ENCODE measurements at places on chromosomes 1 and 21. TPM values are rescaled to one million over a fixed set of nuclear protein-coding genes. Genes with fewer than 3 reads are reported as not detected.

DNA sequence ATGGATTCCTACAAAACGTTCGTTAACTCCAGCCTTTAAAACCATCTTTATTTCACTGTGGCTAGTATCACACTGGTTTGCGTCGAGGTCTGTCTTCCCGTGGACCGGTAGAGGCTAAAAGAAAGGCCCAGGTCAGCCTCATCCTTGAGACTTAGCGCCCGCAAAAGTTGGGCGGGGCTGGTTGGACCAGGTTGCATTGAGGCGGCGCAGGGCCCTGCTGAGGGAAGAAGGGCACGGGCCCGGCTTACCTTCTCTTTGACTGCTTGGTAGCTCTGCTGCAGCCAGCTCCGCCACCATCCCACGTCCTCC lies 455 bp downstream of the BSDC1 start:
- DNase-seq = peak; percentile 49

DNA sequence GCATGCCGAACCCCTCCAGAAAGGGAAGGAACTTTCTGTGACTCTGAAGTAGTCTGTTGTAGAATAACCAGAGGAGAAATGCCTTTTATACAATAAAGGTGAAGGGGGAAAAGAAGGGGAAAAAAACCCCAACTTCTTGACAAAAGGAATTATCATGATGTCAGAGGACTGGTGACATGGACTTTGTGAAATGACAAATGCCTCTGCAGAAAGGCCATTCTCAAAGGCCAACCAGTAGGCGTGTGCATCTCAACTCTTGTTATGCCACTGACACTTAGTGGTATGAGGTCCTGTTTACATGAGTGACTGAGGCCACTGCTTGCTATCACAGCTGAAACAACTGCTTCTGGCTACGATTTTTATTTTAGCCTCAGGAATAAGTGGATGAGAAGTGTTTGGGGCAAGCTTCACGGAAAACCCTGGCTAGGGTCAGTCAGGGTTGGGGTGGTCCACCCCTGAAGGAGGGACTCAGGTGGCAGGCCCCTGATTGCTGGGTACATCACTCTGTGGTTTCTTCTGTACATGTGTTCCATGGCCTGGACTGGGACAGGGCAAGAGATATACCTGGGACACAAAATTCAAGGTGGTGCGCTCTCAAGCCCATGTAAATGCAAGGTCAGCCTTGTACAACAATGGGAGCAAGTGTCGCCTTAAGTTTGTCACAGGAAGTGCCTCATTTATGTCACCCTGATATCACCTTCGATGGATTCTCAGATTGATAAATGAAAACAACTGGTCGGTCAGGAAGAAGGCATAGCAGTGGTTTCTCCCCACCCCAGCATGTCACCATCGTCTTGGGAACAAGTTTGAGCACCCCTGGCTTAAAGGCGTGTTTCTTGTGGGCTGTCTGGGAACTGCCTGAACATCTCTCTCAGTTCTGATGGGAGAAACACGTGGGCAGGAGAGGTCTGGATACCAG lies 12.4 kb downstream of the RUNX1 start:
- peak; percentile 53 for DNase-seq

GRCh38 chr21:35023396-35024070 lies 25.6 kb downstream of the RUNX1 start:
- DNase-seq = peak; percentile 50

- no peak for DNase-seq
Observed at GRCh38 chr1:192775631-192776030, 33.2 kb upstream of the RGS2 start.

DNA sequence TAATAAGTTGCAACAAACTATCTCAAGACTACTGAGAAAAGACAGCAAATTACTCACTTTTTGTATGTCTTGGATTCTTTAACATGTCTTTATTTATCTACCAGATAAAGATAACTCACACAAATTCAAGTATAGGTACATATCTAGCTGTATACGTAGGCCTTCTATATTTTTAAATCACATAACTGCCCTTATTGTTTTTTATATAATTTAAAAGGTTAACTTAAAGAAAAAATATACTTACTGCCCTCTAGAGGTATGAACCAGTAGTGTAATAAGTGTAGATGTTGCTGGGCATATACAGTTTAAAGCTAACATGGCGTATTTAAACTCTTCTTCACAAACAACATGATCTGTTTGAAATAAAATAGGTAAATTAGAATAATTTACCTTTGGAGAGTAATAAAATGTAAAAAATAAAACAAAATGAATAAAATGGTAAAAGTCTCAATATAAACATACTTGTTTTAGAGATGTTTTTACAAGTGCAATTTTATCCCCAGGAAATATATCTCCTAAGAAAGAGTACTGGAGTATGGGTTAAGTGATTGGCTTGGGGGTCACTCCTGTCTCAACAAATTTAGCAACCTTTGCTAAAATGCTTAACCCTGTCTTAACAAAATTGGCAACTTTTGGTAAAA lies 235.2 kb downstream of the KCNT2 start:
- no peak for DNase-seq

GRCh38 chr21:17576080-17576835 lies 36.4 kb downstream of the BTG3 start:
- no peak for DNase-seq

DNA sequence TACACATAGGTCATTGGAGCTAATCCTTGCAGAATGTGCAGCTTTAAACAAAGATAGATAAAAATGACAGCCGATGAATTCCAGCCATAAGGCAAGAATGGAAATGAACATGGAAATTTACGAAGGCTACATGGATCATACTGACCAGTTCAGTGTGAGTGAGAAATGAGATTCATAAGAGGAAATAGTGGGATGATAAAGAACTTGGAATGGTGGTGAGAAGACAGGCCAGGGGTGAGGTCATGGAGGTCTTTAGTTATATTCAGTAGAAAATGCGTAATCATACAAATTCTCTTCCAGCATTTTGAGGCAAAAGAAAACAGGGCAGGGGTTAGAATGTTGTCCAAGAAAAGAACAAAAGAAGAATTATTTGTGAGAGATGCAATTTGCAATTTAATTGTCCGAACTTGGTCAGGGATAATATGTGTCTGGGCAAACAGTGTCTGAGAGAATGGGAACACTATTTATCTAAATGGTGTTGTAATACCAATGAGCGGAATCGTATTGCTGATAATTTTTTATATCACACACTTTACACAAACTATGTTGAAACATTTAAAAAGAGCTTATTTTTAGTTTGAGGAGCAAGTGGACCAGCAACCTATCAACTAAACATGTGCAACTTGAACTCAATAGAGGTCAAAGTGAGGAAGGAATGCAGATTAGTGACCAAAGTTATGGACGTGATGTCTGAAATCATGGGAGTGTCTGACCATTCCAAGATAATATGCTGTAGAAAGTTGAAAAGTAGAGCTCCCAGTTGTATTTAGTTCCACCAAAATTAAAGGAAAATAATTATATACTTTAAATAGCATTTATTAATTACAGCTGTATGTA lies 739.0 kb upstream of the NCAM2 start:
- no peak for DNase-seq

- no peak for DNase-seq
Observed at GRCh38 chr21:32410916-32411315, 1.6 kb upstream of the EVA1C start.

- no peak for DNase-seq
Observed at GRCh38 chr1:92051948-92052347, 22.2 kb downstream of the EPHX4 start.

DNA sequence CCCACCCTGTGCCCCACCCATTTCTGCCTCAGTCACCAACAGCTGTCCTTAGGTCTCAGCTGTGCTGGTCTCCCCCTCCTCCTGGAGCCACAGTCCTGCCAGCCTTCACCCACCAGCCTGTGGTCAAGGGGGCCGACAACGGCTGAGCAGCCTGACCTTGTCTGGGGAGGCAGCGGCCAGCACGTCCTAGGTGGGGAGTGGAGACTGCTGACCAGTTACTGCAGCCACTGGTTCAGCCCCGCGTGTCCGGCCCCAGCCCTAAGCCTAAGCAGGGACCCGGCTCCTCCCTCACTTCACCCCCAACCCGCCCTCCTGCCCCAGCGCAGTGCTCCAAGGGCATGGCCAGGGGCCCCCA lies 79.2 kb downstream of the MORN1 start:
- no peak for DNase-seq

DNA sequence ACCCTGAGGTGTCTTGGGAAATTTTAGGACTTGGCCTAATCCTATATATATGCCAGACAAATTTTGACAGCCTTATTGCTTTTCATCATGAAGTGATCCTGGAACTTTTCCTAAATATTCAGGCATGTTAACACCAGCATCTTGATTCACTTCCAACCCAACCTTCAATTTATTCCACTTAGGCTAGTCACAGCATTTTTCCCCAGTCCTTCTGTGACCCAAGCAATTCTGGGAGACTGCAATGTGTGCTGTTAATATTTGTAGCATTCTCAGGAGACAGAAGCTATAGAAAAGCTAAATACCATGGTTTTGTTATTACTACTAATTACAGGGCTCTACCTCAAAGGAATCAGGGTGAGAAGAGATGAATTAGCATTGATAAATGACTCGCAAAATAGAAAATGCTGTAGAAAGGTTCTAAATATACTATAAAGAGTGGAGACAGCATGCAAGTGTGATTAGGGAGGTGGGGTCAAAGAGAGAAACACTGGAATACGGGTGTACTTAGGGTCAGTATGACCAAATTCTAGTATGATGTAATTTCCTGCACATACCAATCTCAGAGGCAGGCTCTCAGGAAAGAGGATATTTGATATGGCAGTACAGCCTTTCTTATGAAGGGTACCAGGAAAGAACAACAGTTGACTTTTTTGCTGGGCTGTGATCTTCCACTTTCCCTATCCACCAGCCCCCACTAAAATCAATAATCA lies 29.1 kb downstream of the PRRX1 start:
- DNase-seq = no peak

- DNase-seq = no peak
Observed at GRCh38 chr1:193338194-193338593, 151.8 kb upstream of the B3GALT2 start.

DNA sequence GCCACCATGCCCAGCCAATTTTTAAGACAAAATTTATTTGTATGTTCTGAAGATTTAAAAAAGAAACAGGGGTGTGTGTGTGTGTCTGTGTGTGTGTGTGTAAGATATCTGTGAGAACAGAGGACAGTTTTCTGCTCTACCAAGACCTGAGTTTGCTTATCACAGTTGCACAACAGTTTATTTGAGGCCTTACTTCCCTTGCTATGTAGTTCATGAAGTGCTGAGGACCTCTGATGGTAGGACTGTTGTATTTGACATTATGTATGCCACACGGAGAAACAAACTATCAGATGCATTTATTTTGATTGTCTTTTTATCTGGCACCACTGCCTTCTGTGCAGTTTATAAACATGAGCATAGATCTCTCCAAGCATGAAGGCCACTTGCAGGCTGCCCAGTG lies 355.2 kb downstream of the PBX1 start:
- no peak for DNase-seq

DNA sequence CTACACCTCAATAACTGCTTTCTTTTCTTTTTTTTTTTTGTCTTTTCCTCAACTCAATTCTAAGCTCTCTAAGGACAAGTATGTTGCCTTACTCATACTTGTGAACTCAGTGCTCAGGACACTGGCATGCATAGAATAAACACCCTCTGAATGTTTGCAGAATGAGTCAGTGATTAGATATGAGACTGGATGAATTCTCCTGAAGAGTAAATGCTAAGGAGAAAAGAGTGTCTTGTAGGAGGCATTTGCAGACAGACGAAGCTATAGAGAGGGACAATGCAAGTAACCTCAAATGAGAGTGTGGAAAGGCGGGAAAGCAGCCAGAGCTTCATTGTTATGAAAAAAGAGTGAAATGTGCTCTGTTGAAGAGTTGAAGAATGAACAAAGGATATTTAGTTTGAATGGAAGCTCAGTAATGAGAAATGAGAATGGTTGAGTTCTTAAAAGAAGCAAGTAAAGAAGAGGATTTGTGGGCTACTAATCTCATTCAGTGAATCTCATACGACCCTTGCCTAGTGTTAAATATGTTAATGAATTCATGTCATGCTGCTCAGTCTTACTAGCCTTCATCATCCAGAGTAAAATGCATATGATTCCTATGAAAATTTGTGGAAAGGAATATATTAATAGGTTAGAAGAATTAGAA lies 166.1 kb upstream of the DPYD start:
- DNase-seq = no peak

GRCh38 chr1:206448471-206448870 lies 21.8 kb upstream of the IKBKE start:
- no peak for DNase-seq

GRCh38 chr1:212030936-212031528 lies 4.3 kb downstream of the INTS7 start:
- no peak for DNase-seq

DNA sequence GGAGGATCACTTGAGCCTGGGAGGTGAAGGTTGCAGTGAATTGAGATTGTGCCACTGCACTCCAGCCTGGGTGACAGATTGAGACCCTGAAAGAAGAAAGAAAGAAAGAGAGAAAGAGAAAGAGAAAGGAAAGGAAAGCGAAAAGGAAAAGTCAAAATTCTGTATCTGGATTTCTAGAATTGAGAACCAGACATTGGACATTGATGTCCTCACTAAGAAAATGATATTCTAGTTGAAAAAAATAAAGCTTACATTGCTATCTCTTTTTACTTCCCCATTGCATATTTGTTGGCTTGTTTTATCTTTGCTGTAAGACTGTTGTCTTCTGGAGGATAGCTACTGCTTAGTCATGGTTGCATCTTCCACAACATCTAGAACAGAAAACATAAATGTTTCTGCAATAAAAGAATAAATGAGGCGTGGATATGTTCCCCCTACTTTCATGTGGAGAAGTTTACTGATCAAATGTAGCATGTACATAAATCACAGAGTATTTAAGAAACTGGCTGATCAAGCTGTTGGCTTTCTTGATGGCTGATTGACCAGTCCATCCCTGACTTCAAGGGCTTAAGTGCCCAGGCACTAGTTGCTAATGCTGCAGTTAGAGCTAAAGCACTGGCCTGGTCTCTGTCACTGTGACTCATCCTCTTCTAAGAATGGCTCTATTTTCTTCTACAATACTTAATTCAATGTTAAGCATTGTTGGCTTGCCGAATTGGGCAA lies 17.7 kb downstream of the CD53 start:
- DNase-seq = no peak

- DNase-seq = no peak
Observed at GRCh38 chr1:6588893-6589520, 9.2 kb downstream of the ZBTB48 start.

- DNase-seq = no peak
Observed at GRCh38 chr21:39109163-39109530, 74.1 kb downstream of the PSMG1 start.

The CELA2A gene
- not detected for total RNA-seq

The GRIK3 gene
- not detected for total RNA-seq

The NTNG1 gene
- not detected for total RNA-seq

The SORT1 gene
- 0.51 TPM for total RNA-seq

The PANK4 gene
- total RNA-seq = 45.1 TPM

The PTPRC gene
- 495 TPM for total RNA-seq

The PRRX1 gene
- total RNA-seq = not detected
